ENCODE measurements at places on chromosomes 5 and 9.
A peak's percentile ranks its signal among the peaks of the same experiment; 100 is the strongest.

- H3K27ac ChIP-seq, result no peak overlapping the region
- no peaks in the 10 kb centered on the region for H3K4me1 ChIP-seq
- no peaks in the 10 kb centered on the region for H3K36me3 ChIP-seq
- DNase-seq, result no peak
- no peak overlapping the region for H3K4me3 ChIP-seq
Observed at GRCh38 chr9:109950710-109951443, 170.9 kb downstream of the PALM2AKAP2 start.

DNA sequence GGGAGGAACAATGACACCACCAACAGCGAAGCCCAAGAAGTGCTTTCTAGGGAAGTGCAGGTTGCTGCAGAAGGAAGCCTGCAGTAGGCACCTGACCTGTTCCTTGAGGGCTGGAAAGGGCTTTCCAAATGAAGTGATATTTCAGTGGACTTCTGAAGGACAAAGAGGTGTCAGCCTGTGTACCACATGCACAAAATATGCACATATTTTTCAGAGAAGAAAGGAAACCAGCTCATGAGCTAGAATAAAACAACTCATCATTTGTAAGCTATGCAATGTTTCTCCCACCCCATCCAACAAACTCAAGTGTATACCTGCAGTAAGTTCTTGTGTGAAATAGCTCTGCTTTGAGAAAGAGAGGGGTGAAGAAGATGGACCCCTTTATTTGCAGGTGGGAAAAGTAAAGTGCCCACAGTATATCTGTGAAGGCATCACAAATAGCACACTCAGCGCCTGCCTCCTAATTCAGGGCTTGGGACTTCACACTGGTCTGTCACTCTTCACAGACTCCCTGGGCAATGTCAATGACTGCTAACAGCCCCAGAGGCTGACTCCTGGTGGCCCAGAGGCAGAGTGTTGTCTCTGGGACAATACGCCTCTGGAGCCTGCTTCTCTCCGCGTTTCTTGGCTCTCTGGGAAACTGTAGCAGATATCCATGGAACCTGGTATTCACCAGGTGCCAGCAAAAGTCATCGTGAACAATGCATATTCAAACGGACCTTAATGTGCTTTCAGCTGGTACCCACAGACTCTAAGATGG, 198.1 kb upstream of the EFNA5 start:
- DNase-seq, result no peak
- H3K27me3 ChIP-seq, result no peaks in the 10 kb centered on the region
- H3K36me3 ChIP-seq, result no peaks in the 10 kb centered on the region
- no peak overlapping the region for H3K4me3 ChIP-seq

- H3K27me3 ChIP-seq, result no peaks in the 10 kb centered on the region
- no peak overlapping the region for H3K27ac ChIP-seq
- no peak for DNase-seq
Observed at GRCh38 chr9:130672466-130672865, 8.1 kb downstream of the PRDM12 start.

- 0 out of 2 replicates have a peak, but pooled peaks cover 3% of the 10 kb centered on the region for H3K4me1 ChIP-seq
- H3K36me3 ChIP-seq, result no peaks in the 10 kb centered on the region
- H3K27ac ChIP-seq, result no peak overlapping the region
- H3K4me3 ChIP-seq, result no peak overlapping the region
- DNase-seq, result no peak
- H3K27me3 ChIP-seq, result no peaks in the 10 kb centered on the region
Observed at GRCh38 chr9:134775081-134775951, 105.3 kb upstream of the FCN2 start.

GRCh38 chr5:89606939-89607534, 724.1 kb upstream of the MEF2C start:
- no peaks in the 10 kb centered on the region for H3K36me3 ChIP-seq
- no peaks in the 10 kb centered on the region for H3K4me1 ChIP-seq
- H3K4me3 ChIP-seq, result no peak overlapping the region
- DNase-seq, result no peak
- H3K27ac ChIP-seq, result no peak overlapping the region

DNA sequence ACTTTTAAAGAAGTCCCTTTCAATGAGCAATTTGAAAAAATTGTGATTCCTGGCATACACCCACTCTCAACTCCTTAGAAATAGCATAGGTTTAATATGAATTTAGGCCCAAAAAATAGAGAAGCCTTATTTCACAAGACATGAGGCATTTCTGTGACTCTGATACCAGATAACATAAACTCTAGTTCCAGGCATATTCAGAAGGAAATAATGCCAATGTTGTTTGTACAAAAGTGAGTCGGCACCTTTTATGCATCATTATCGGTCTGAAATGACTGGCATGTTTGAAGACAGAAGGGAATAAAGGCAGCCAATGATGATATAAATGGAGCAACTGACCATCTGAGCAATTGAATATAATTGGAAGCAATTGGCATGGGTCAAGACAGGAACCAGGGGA, 19.4 kb upstream of the RECK start:
- H3K4me1 ChIP-seq, result no peaks in the 10 kb centered on the region
- no peaks in the 10 kb centered on the region for H3K36me3 ChIP-seq
- no peaks in the 10 kb centered on the region for H3K27me3 ChIP-seq
- DNase-seq, result no peak
- H3K27ac ChIP-seq, result no peak overlapping the region

DNA sequence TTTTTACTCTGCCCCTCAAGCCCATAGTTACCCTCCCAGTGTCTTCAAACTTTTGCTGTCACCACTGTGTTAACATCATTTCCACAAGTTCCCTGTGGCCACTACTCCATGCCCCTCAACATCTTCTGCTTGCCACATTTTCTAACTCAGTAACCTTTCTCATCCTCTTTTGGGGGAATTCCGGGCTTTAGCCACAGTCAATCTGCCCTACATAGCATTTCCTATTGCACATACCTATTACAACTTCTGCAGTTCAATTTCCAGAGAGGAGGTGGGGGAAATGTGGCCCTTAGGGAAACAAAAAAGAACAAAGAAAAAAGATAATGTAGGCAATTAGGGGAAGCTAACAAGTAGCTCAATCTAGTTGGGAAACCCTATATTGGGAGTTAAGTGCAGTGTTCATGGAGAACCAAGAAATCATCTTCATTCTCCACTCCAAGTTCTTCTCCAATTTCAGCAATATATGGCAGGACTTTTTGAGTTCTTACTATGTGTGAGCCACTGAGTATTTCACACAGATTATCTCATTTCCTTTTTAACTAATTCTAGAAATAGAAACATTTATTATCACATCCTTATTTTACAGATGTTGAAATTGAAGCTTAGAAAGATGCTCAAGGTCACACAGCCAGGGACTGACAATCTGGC, 40.2 kb upstream of the LPAR1 start:
- no peaks in the 10 kb centered on the region for H3K27me3 ChIP-seq
- no peaks in the 10 kb centered on the region for H3K4me1 ChIP-seq
- H3K27ac ChIP-seq, result no peak overlapping the region
- no peak overlapping the region for H3K4me3 ChIP-seq

DNA sequence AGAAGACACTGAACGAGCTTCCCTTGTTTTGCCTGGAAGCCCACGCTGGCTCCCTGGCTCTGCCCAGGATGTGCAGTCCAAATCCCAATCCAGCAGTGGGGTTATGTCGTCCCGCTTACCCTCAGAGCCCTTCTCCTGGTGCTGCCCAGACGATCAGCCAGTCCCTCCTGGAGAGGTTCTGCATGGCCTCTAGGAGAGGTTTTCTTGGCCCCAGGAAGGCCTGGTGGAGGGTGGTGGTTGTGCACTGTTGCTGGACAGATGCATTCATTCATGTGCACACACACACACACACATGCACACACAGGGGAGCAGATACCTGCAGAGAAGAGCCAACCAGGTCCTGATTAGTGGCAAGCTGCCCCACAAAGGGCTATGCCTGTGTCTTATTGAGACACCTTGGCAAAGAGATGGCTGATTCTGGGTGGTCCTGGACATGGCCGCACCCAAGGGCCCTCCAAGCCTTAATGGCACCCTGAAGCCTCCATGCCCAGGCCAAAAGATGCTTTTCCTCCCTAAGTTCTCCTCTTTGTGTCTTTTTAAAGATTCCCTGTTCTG, 10.5 kb upstream of the OLFM1 start:
- peaks cover 18% of the 10 kb centered on the region for H3K27me3 ChIP-seq
- H3K4me3 ChIP-seq, result no peak overlapping the region
- no peaks in the 10 kb centered on the region for H3K4me1 ChIP-seq
- H3K36me3 ChIP-seq, result no peaks in the 10 kb centered on the region
- no peak for DNase-seq

DNA sequence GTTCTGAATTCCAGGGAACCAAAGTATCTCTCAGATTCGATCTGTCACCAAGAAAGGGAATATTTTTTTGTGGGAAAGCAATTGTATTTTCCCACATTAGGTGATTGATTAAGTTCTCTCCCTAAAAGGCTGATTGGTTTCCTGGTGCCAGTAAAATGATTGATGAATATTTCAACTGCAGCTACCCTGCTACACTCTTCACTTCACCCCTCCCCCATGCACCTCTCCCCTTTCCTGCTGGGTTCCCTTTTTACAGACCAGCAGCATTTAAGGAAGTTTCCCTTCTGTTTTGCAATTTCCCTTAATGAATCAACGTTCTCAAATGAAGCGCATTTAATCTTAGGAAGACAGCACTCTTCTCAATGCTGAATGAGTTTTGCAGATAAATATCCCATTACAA, 13.1 kb downstream of the NR6A1 start:
- peaks cover 16% of the 10 kb centered on the region for H3K4me1 ChIP-seq
- H3K4me3 ChIP-seq, result no peak overlapping the region
- H3K27me3 ChIP-seq, result no peaks in the 10 kb centered on the region
- no peak overlapping the region for H3K27ac ChIP-seq
- H3K36me3 ChIP-seq, result no peaks in the 10 kb centered on the region

GRCh38 chr5:180090769-180091546, 19.4 kb upstream of the RNF130 start:
- H3K4me3 ChIP-seq, result peak overlapping the region; percentile 22
- peaks cover 6% of the 10 kb centered on the region for H3K4me1 ChIP-seq
- no peak overlapping the region for H3K27ac ChIP-seq
- no peaks in the 10 kb centered on the region for H3K27me3 ChIP-seq
- no peaks in the 10 kb centered on the region for H3K36me3 ChIP-seq

GRCh38 chr5:180311216-180311615, 19.3 kb upstream of the MAPK9 start:
- no peaks in the 10 kb centered on the region for H3K27me3 ChIP-seq
- no peaks in the 10 kb centered on the region for H3K4me1 ChIP-seq
- no peaks in the 10 kb centered on the region for H3K36me3 ChIP-seq
- H3K4me3 ChIP-seq, result no peak overlapping the region
- no peak overlapping the region for H3K27ac ChIP-seq
